CD4-positive, alpha-beta T cell treated with Interleukin-15 for 1 hour (primary cell): ENCODE measurements at places on chromosomes 13 and 19.

DNA sequence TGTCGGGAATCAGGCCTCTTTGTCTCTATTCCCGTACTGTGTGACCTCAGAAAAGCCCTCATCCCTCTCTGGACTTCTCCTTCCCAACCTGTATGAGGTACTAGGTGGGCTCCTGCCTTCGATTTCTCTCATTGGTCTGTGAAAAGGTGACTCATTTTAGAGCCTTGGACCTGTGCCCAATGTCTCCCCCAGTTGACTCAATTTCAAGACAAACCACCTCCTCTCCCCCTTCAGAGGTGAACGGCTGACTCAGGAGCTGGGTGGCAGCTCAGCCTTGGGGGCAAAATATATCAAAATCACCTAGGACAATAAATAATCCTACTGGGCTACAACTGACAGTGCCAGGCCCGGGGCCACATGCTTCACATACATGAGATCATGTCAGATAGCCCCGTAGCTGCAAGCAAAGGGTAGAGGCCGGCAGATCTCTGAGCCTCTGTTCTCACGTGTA, 630 bp downstream of the COQ8B start:
- peak; percentile 57 for DNase-seq

DNA sequence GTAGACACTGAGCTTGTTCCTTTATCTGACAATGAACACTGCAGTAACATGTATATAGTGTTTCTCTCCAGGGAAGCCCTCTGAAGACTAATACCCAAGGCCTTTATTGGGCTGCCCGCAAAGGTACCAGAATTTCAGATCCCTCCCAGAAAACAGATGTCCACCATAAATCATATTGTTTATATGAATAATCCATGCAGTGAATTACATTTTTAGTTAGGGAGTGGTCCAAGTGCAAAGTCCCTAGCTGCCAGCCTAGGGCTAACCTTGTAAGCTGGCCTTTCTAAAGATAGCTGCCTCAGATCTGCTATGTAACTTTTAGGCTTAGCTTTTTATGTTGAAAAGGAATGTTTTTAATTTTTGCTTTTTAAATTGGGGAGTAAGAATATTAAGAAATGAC, 44.7 kb downstream of the TDRD3 start:
- DNase-seq: no peak

- DNase-seq: peak; percentile 36
Observed at GRCh38 chr13:21675095-21675991, 4.5 kb downstream of the FGF9 start.

DNA sequence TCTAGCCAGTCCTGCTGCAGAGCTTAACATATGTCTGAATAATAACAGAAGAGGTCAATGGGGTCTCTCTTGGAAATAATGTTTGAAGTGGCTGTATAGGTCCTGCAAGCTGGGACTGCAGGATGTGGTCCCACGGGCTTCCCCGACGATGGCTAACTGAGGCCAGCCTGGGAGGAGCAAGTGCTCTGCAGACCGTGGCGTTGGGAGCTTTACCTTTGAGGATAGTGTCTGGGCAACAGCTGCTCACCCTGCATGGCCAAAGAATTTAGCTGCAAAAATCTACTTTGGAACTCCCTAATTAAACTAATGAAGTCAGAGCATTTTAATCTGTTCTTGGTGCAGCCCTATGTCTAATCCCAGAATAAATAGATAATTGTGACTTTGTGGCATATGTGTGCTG, 18.2 kb upstream of the AMER2 start:
- no peak for DNase-seq

DNA sequence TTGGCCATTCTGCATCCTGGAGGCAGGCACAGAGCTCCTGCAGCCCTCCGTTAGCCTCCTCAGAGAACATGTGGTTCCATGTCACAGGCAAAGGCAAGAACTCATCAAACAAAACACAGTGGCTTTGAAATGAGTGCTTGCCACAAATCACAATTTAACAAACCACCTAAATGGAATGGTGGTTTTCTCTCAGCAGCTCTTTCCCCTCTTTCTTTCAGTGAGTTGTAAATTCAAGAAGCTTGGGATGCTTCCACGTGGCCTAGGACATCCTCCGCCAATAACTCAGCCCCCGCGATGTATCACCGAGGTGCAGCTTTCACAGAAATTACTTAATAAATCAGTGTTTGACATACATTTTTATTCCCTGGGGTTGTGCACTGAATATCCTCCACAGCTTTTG, 65.4 kb upstream of the RFC3 start:
- DNase-seq: no peak

GRCh38 chr13:105908586-105908985, 626.9 kb downstream of the EFNB2 start:
- no peak for DNase-seq
